Aorta (tissue), 5 donors: ENCODE measurements at places on chromosomes 7 and 10.

DNA sequence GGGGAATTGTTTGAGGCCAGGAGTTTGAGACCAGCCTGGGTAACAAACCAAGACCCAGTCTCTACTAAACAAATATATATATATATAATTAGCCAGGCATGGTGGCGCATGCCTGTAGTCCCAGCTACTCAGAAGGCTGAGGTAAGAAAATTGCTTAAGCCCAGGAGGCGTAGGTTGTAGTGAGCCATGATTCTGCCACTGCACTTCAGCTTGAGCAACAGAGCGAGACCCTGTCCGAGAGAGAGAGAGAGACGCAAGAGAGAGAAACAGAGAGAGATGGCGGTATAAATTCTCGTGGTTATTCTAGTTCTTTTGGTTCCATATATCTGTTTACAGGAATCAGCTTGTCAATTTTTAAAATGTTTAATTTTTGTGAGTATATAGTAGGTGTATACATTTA, 94.0 kb downstream of the TBXAS1 start:
- DNase-seq, result no peak

- DNase-seq, result no peak
These were observed 44.4 kb downstream of the ATXN7L1 start for GRCh38 chr7:105831824-105832535.

- no peak for DNase-seq
These were observed 728.5 kb downstream of the TNS3 start for GRCh38 chr7:46853451-46853850.

GRCh38 chr10:43781480-43782361, 133.0 kb upstream of the ZNF32 start:
- no peak for DNase-seq

DNA sequence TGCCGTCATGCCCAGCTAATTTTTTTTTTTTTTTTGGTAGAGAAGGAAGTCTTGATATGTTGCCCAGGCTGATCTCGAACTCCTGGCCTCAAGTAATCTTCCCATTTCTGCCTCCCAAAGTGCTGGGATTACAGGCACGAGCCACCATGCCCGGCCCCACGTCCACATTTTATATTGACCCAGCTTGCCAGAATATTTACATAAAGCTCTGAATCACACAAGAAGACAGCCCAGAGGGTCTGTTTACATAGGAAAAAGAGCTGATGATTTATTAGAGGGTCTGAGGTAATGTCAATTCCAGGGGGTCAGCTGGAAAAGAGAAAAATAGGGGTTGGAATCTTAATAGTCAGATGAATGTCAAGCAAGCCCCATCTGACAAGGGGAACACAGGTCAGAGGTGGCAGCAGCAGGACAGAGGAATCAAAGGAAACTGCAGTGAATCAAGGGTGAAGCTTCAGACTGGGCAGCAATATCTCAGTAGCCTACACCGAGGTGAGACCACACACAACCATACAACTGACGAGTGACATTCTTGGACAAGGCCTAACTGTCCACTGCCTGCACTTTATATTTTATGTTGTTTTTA, 15.8 kb upstream of the SLF2 start:
- DNase-seq, result no peak

DNA sequence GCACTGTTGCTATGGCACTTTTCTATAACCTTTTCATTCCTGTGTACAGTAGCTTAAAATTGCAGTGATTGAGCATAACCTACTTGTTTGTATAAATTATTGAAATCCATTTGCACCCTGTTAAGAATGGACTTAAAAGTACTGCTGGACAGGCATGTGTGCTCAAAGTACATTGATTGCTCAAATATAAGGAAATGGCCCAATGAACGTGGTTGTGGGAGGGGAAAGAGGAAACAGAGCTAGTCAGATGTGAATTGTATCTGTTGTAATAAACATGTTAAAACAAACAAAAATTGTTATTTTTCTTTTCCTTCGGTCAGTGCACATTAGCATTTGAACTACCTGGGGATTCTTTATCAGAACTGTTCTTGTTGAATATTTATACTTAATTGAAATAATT, 57.1 kb upstream of the BAMBI start:
- no peak for DNase-seq

GRCh38 chr7:132145466-132145865, 430.8 kb downstream of the PLXNA4 start:
- peak; percentile 82 for DNase-seq

- DNase-seq, result peak; percentile 62
These were observed 33.6 kb upstream of the CHST15 start for GRCh38 chr10:124126983-124127385.

DNA sequence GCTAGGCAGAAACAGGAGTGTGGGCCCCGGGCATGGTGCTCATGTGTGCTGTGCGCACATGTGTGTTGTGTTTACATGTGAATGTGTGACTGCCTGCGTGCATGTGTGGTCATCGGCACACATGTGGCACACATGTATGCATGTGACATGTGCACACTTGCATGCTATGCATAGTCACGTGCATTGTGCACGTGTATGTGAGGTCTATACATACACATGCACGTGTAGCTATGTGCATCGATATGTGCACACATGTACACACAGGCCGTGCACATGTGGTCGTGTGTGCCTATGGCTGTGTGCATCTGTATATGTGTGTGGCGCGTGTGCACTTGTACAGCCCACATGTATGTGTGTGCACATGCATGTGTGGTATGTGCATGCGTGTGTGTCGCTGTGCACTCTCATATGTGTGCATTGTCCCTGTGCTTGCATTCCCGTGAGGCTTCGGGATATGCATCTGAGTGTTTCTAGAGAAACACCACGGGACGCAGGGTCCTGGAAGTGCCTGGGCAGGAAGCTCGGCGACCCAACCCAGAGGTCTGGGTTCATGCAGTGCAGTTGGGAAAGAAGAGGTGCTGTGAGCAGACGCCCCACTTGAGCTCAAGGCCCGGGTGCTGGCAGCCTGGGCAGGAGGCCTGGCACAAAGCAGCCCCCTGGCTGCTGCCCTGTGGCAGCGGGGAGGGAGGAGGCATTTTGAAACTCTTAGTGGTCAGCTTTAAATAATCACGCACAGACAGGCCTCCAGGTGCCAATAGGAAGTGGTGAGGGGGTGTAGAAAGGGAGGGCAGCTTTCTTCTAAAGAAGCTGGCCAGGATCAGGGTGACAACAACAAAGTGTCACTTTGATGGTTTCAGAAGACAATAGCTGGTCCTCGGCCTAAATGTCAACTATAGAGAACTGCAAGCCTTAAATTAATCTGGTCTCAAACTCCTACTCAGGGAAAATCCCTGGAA, 410.0 kb upstream of the MGMT start:
- DNase-seq, result peak; percentile 31

DNA sequence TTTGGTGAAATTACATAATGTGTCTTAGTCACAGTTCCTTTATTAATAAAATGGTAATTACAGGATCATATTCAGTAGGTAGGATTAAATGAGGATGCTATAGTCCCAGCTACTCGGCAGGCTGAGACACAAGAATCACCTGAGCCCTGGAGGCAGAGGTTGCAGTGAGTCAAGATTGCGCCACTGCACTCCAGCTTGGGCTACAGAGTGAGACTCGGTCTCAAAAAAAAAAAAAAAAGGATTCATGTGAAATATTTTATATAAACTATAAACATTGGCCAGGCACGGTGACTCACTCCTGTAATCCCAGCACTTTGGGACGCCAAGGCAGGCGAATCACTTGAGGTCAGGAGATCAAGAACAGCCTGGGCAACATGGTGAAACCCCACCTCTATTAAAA, 197.9 kb downstream of the IMMP2L start:
- DNase-seq, result no peak

GRCh38 chr7:37391791-37392672, 56.6 kb downstream of the ELMO1 start:
- DNase-seq, result peak; percentile 56

GRCh38 chr10:104045151-104046089, 40.3 kb downstream of the COL17A1 start:
- DNase-seq, result peak; percentile 61

DNA sequence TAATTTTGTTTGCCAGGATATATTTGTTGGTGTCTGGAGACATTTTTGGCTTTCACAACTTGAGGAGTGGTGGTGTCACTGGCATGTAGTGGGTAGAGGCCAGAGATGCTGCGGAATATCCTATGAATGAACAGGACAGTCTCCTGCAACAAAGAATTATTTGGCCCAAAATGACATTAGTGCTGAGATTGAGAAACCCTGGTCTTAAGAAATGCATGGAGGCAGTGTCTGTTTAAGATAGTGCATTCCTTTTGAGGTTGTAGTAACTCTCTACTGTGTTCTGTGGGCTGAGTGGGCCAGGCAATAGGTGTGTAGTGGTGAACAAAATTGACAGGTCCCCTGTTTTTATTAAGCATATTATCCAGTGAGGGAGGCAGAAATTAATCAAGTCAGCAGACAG, 165.5 kb downstream of the CDK14 start:
- no peak for DNase-seq

DNA sequence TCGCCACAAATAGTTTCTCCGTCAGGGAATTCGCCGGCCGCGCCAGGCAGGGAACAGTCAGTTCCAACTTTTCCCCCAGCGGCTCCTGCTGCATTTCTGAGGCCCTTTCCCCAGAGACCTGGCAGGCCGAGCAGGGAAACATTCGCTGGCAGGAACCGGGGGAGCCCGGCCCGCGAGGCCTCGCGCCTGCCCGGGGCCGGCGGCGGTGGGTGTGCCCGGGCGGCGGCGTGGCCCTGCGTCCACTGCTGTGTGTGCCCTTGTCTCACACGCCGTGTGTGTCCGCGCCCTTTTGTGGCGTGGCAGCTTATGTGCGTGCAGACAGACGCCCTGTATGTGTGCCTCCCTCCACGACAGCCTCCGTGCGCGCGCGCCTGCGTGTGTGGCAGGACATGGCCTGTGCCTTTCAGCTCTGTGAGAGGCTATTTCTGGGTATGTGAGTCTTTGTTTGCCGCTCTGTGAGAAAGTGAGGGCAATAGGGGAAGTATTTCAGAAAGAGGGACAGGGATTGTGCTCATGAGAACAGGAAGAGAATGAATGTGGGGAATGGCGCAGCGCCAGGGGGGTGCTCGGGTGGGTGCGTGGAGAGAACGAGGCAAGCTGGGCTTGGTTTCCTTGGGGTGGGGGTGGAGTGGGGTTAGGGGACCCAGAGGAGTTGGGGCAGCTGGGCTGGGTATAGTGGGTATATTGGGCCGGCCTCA, 689 bp upstream of the SMARCD3 start:
- peak; percentile 90 for DNase-seq
